Fibroblast of lung (primary cell): ENCODE measurements at places on chromosomes 7 and 10. TPM values are rescaled to one million over a fixed set of nuclear protein-coding genes. Genes with fewer than 3 reads are reported as not detected.

GRCh38 chr7:159329818-159330378 lies 185.2 kb upstream of the VIPR2 start:
- no peak for DNase-seq

DNA sequence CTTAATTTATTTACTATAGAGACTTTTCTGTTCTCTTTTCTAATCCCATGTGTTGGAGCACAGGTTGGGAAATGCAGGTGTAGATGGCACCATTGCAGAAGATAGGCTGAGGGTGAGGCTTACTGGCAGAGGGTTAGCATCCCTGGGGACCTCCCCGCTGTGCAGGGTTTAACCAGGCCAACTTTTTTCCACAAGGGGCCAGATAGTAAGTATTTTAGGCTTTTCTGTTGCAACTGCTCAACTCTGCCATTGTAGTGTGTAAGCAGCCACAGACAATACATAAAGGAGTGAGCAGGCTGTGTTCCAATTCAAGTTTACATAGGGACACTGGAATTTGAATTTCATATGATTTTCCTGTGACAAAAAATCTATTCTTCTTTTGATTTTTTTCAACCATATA lies 34.6 kb upstream of the AOAH start:
- DNase-seq, result no peak

GPR146 gene
- 3.1 and 3.3 TPM in 2 replicates for total RNA-seq

LMTK2 gene
- 6.9 TPM in 2 replicates for total RNA-seq

RASA4 gene
- total RNA-seq, result 2.1 and 6.2 TPM in 2 replicates

PRSS1 gene
- not detected in 2 replicates for total RNA-seq
